ENCODE measurements at places on chromosomes 7 and 10. TPM values are rescaled to one million over a fixed set of nuclear protein-coding genes. Genes with fewer than 3 reads are reported as not detected.

The PPP1R3C gene
- total RNA-seq: 1.7 TPM

DNA sequence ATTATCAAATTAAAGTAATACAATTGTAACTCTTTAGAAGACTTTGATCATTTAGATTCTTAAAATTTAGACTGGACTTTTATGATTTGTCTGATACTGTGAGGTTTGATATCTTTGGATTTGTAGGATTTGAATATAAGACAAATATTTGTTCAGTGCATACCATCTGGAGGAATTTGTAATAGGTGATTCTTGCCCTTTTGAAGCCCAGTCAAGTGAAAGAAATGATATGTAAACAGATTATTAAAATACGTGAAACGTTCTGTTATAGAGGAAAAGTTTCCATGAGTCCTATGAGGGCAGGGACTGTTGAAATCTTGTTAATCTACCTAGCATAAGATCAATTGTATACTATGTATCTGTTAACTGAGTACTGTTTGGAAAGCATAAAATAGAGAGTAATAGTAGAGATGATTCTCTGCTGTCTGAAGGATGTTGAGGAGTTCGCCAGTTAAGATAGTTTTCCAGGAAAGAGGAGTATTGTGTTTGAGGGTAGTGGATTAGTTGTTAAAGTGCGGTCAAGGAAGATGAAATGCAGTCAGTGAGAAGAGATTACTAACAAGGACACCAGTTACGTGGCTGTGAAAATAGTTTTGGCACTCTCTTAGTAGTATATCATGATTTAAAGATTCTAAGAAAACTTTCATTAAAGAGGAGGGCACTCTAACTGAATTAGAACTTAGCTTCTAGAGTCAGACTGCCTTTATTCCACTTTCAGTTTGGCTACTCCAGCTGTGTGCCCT is 14.4 kb downstream of the PDCD4 start:
- no peak for DNase-seq

The ARMH3 gene
- 18.3 TPM for total RNA-seq

DNA sequence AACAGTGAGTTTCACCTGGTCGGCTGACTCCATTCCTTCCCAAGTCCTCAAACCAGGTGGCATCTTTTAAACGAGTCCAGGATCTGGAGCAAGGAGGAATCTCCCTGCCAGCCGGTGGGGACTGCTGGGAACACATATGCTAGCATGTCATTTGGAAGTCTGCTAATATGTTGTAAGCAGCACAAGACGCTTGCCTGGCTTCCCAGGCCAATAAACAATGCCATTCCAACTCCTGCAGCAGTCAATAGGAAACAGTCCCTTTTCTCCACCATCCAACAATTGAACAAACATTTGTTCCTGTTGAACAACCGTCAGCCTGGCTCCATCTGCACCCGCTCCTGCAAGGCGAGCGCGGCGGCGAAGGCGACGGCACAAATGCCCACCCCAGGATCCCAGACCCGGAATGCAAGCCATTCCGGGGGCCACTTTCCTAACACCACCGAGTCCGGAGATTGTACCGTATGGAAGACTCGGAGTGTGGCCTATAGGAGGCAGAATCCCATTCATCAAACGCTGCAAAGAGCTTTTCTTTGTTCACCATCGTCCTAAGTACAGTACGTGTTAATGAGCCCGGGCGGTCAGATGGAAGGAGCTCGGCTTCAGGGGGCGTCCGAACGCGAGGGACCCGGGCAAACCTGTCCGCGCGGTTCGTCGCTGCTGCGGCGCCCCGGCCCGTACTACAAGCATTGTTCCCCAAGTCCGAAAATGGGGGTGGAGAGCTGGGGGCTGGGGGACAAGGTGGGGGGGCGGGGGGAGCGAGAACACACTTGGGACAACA is 1.6 kb downstream of the FAM53B start:
- no peak for DNase-seq

DNA sequence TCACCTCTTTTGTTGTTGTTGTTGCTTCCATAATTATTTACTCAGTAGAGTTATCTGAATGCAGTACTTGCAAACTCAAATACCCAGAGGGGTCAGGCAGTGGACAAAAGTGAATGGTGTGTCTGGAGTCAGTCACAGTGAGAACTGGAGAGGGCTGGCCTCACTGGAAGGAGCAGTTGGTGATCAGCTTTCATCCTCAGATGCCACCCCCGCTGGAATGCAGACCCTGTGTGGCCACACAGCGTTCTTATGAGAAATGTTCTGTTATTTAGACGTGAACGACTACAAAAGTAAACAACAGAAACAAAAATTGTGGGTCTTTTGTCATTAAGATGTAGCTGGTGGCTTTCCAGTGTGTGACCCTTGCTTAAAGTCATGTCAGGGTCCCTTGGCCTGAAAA is 29.6 kb upstream of the VPS41 start:
- no peak for DNase-seq

The GDF2 gene
- total RNA-seq: not detected

GRCh38 chr7:128221929-128222403 is 19.1 kb upstream of the LEP start:
- no peak for DNase-seq

The IDI2 gene
- total RNA-seq: not detected

- no peak for DNase-seq
Measured at GRCh38 chr10:113336549-113337130, 216.2 kb upstream of the HABP2 start.

The NPC1L1 gene
- total RNA-seq: not detected

DNA sequence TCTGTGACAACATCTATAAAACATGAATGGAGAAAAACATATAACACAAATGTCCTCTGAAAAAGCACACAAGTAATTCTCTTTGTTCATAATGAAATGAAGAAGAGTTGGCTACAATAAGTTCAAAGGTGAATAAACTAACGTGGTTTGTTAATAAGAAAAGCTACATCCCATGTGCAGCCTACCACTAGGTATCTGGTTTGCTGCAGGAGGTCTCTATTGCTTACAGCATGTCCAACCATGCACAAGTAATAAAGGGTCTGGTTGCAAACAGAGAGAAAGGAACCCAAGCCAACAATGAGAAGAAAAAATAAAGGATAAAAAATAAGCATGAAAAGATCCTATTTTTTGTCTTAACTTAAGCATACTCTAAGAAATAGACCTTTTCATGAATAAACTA is 139.2 kb downstream of the CHCHD3 start:
- DNase-seq: no peak

The WIPF3 gene
- 12.1 TPM for total RNA-seq

GRCh38 chr10:97013983-97014382 is 171.8 kb downstream of the SLIT1 start:
- DNase-seq: no peak

DNA sequence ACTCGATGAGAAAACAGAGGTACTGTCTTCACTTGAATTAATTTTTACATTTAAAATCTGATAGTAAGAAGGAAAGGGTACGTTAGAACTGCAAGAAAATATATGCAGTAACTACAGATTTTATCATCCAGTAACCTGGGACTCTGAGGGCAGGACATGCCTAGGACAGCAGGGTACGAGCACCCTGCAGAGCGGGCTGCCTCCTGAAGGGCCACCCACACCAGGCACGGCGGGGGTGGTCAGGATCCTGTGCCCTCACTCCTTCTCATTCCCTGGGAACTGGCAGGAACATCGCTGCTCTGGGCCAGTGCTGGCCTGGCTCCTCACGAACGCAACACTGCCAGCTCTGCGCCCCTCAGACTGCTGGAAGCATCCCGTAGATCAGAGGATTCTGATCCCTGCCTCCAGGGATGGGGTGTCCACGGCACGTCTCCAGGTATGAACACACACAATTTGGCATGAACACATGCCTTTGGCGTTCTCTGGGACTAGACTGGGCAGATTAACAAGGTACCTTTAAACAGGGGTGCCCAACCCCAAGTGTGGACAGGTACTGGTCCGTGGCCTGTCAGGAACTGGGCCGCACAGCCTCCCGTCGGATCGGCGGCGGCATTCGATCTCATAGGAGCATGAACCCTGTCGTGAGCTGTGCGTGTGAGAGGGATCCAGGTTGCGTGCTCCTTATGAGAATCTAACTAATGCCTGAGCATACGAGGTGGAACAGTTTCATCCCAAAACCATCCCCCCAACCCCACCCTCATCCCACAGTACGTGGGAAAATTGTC is 99.3 kb upstream of the FAM20C start:
- DNase-seq: no peak

The RHOBTB1 gene
- 9.3 TPM for total RNA-seq

The LIPF gene
- not detected for total RNA-seq

GRCh38 chr7:156537006-156537405 is 103.6 kb upstream of the RNF32 start:
- no peak for DNase-seq

The AKR1C4 gene
- not detected for total RNA-seq

DNA sequence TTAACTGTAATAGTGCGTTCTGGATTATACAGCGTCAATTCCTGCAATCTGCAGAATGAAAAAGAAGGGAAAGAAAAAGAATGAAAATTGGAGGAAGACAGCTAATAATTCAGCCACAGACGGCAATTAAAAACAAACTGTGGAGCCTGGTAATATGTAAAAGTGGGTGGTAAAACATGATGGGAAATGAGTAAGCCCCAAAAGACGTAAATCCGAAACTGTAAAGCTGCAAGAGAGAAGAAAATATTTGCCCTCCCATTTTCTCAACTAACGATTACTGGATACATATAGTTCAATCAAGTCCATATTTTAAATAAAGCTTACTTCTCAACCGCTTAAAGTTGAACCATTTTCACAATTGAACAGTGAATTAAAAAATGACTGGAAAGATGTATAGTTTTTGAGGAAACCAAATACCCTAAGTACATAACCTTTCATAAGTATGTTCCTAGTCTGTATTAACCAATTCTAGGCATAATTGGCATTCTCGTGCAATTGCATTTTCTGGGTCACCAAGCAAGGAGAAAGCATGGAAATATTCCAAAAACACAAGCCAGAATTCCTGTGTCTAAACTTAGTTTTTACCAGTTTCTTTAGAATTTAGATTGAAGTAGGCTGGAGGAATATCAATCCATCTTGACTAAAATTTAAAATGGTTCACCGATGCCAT is 44.8 kb downstream of the MALSU1 start:
- DNase-seq: no peak

The ZNF485 gene
- total RNA-seq: 8.2 TPM

- no peak for DNase-seq
Measured at GRCh38 chr10:132193907-132194552, 7.3 kb downstream of the DPYSL4 start.

DNA sequence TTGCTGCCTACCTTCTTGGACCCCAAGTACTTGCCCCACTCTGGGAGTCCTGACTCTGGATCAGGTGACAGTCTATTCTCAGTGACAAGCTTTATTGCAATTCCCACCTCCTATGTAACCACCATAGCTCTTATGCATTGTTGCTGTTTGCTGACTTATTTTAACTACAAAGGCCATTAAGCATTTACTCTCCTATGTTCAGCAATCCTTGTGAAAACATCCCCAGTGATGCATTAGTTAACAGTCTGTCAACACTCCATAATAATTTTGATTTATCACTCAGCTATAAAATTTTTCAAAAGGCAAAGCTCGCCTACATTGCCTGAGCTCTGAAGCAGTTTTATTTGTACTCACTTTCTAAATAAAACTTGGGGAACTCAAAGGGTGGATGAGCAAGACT is 871.8 kb upstream of the SORCS1 start:
- no peak for DNase-seq

- DNase-seq: peak; percentile 89
Measured at GRCh38 chr7:101308245-101309085, 13.1 kb downstream of the IFT22 start.

DNA sequence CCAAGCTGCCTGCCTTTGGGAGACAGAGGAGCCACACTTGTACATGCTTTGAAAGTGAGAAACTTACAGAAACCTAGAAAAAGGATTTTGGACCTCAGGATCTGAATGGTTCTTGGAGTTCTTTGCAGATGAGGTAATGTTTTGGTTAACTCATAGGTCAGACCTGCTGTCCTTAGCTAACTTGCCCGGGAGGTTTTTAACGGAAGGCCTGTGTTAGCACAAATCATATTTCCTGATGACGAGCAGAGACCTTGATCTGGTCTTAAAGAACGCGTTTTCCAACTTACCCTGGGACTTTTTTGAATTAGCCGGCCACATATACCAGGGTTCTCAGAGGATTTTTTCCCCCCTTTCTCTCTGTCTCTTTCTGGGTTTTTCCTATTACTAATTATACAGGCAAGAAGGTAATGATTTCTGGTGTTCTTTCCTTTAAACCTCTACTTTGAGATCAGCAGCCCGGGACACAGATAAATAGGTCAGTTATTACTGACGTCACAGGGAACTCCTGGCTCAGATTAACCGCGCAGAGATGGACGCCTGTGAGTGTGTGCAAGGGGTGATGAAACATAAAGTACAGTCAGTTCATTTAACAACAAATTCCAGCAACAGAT is 101.7 kb upstream of the KLF6 start:
- DNase-seq: no peak

- no peak for DNase-seq
Measured at GRCh38 chr10:132897516-132898381, 44.6 kb downstream of the CFAP46 start.

DNA sequence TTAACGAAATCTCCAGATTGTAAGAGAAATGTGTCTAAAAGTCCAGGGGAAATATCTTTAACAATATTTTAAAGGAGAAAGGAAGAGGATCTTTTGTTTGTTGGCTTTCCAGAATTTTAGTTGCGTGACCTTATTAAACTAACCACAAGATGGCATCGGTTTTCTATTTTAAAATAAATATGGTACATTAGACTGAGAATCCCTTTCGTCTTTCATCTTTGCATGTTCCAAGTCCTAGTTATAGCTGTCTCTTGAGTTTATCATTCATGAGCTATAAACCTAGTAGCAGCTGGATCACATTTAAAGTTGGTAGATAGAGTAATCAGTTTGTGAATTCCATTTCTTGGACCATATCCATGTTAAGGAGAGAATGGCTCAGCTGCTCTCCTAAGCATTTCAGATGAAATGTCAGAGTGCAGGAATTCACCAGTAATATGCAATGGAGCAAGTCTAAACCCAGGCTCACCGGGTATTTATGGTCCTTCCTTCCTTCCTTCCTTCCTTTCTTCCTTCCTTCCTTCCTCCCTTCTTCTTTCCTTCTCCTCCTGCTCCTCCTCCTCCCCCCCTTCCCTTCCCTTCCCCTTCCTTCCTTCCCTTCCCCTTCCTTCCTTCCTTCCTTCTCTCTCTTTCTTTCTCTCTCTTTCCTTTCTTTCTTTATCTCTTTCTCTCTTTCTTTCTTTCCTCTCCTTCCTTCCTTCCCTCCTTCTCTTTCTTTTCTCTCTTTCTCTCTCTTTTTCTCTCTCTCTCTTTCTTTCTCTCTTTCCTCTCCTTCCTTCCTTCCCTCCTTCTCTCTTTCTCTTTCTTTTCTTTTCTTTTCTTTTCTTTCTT is 57.8 kb upstream of the RAB18 start:
- no peak for DNase-seq

The ZPBP gene
- total RNA-seq: not detected
